Epithelial cell of esophagus (primary cell): ENCODE measurements at places on chromosomes 7 and 10.

DNA sequence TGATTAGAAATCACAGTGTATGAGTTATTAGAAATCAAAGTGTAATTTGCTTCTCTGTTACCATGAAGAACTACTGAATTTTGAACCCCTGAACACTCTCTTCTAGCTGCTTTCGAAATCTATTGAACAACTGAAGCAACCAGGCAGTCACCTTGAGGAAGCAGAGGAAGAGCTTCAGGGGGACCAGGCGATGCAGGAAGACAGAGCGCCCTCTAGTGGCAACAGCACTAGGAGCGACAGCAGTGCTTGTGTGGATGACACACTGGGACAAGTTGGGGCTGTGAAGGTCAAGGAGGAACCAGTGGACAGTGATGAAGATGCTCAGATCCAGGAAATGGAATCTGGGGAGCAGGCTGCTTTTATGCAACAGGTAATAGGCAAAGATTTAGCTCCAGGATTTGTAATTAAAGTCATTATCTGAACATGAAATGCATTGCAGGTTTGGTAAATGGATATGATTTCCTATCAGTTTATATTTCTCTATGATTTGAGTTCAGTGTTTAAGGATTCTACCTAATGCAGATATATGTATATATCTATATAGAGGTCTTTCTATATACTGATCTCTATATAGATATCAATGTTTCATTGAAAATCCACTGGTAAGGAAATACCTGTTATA lies 170.7 kb downstream of the HDAC9 start:
- DNase-seq: peak; percentile 83

- DNase-seq: no peak
These were observed 524.8 kb upstream of the TPK1 start for GRCh38 chr7:145360511-145361100.

DNA sequence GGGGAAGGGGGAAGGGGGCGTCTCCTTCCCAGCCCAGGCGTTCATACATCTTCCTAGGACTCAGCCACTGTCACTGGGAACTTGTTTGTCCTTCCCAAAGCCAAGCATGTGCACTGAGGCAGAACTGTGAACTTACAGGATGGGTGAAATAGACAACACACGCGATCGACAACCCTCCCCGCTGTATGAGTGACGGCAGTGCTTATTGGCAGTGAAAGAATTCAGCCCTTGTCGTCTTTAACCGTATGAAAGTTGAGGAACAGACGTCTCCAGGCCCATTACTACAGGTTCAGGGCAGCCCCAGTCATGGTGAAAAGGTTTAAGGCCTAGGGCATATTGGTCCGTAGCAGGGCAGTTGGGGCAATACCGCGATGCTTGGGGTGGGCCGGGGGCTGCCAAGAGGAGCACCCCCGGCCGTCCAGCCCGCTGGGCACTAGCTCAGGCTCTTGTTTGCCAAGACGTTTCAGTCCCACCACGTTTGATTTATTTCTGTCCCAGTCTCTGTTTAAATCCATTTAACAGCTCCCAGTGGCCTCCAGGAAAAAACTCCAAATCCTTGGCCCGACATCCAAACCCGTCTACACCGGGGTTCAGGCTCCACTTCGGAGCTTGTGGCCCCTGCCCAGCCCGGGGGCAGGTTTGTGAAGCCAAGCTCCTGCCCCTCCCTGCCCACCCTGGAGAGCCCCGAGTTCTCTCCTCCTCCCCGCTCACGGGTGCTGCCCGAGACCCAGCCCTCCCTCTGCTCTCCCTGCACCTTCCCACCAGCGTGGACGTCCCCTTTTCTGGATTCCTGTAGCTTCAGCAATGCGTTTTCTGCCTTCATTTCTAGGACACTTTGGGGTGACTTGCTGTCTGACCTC lies 159.8 kb downstream of the DNAJB6 start:
- no peak for DNase-seq

DNA sequence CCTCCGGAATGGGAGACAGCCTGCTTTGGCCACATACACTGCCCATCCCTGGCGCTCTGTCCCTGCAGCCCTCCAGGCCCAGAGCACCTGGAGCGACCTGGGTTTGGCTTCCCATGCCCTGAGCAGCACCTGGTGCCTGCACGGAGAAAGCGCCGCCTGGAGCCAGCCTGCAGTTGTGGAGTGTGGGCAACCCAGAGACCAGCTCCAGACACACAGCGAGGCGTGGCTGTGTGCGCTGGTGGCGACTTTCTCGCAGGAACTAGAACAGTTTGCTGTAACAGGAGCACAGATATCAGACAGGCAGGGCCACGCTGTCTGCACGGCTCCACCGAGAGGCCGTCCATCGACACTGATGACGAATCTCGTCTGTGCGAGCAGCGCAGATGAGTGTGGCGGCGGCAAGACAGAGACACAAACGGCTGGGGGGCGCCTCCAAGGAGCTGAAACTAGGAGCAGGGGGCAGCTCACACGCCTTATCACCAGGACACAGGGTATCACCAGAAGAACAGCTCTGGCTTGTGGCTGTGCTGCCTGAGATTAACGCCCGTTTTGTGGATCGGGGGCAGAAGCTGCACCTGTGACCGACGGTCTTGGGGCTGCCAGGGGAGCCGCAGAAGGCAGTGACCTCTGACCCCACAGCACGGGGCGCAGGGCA lies 275.3 kb downstream of the DNAJB6 start:
- no peak for DNase-seq

DNA sequence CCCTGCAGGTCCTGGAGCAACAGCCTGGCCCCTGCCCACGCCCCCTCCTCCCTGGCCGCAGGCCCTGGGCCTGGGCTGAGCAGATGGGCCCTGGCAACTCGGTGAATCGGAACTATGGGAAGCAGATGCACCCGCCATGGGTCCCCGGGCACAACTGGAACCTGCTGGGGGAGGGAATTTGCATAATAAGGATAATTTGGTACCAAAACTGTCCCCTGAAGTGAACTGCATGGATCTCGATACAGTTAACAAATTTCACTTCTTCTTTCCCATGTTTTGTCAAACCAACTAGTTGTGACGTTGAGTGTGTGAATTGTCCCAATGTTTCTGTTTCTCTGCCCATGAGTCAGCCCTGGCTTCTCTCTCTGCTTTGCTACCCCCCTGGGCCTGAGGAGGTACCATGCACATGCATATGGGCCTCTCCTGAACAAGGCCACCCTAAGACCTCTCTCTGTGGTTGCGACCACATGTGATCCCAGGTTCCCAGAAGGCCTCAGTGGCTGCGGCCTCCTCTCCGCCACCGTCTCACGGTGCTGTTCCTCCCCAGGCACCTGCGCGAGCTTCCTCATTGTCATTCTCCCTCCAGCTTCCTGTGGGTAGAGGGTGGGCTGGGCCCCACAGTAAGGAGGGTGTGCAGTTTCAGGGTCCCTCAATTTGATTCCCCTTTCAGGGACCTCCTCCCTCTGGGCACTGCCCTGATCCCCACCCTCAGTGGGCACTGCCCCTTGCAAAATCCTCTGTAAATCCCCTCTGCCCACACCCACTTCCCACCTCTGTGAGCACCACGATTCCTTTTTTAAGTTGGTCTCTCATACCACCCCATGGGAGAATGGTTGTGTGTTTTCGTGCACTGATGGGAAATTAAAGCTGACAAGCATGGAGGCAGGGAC lies 40.0 kb downstream of the FIGNL1 start:
- DNase-seq: no peak

DNA sequence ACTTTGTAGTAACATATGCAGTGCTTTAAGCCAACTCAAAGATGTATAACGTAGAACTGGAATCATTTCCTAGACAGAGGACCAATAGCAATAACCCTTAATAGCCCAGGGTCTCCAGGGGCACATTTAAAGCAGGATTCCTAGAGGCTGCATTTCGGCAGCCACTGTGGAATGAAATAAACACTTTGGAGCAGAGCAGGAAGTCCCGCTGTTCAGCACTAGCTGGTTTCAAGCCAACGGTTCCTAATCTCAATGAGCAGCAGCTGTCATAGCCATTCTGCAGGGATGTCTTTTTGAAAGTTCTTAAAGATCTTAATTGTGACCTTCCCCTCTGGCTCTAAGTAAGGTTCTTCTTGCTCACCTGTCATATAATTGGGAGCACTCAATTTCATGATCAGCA lies 18.4 kb upstream of the MACROH2A2 start:
- DNase-seq: no peak

GRCh38 chr7:27174874-27175625 lies 930 bp upstream of the HOXA10 start:
- DNase-seq: no peak

DNA sequence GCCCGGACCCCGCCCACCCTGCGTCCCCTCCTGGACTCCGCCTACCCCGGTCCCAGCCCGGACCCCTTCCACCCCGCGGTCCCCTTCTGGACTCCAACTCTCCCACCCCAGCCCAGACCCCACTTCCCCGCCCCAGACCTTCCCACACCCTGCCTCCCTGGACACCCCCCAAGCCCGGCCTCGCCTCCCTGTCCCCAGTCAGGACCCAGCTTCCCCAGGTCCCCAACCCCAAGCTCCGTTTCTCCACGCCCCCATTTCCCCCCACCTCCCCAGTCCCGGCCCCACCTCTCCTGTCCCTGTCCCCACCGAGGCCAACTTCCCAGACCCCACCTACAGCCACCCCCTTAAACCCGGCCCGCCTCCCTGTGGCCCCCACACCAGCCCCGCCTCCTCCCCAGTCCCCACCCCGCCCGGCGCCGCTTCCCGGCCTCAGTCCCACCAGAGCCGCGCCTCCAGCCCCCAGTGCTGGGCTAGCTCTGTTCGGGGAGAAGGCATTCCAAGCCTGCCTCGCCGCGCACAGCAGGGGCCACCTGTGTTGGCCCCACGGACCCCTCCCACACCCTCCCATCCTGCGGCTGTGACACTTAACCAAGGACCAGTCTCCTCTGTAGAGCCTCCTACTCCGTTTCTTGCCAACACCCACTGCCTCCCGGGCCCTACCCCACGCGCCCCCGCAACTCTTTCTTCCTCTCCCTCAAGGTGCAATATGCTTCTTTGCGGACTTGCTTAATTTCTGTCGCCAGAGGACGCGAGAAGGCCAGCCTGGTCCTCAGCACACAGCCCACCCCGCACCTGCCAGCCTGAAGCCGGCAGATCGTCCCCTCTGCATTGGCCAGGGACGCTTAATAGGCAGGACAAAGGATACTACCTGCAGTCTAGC lies 736 bp upstream of the ITIH5 start:
- DNase-seq: no peak

DNA sequence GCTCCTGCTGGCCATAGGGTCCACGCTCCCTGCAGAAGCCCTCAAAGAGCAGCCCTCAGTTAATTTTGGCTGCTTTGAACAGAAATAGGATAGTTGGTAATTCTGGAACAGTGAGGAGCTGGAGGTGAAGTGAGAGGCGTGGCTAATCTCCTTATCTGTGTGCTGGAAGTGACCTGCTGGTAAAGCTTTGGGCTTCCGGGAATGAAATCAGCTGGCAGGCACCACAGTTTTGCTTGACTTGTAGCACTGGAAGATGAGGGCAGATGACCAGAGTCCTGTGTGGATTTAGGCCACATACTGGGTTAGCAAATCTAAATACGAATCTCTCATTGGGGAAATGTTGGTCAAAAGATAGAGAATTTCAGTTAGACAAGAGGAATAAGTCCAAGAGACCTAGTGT lies 10.2 kb downstream of the ATP6V0E2 start:
- no peak for DNase-seq

DNA sequence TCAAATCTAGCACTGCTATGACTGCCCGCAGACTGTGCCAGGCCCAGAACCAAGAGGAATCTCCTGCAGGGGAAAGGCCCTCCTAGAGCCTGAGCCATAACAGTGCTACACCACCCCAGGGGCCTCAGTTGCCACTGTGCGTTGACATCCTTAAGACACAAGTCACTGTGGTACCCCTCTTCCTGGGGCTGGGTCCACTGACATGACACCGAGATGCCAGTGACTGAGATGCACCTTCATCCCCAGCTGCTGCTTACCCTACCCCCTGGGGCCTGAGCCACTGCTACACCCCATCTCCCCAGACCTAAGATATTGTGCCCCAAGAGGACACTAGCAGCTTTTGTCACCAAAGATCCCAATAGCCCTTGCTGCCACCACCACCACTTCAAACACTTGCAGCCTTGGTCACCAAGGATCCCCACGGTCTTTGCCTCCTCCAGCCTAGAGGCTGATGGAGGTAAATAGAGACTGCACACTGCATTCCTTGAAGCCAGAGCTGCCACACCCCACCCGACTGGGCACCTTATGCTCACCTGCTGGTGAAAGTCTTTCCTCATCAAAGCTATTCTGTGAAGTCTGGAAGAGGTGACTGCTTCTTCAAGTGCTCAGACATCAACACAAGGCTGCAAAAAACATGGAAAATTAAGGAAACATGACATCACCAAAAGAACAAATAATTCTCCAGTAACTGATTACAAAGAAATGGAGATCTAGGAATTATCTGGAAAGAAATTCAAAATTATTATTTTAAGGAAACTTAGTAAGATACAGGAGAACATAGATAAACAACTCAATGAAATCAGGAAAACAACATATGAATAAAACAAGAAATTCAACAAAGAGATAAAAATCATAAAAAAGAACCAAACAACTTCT lies 40.4 kb upstream of the SHH start:
- DNase-seq: no peak

DNA sequence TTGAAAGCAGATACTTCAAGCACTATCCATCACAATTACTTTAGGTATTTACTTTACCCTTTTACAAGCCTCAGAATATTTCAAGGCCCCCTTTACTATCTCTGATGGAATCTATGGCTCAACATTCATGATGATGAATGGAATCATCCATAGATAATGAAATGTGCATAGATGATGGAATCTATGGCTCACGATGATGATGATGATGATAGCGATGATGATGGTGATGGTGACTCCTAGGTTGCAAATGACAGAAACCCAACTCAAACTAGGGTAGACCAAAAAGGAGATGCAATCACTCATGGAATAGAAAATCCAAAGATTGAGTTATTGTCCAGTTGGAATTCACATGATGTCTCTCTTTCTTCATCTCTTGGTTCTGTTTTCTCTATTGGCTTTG lies 55.7 kb downstream of the NEBL start:
- DNase-seq: no peak

- no peak for DNase-seq
These were observed 39.1 kb downstream of the PODXL start for GRCh38 chr7:131517218-131517923.

GRCh38 chr10:104109908-104110662 lies 11.9 kb upstream of the SFR1 start:
- DNase-seq: peak; percentile 93

- no peak for DNase-seq
These were observed 208.4 kb downstream of the FANK1 start for GRCh38 chr10:126104767-126105166.

GRCh38 chr7:90412458-90413184 lies 9.4 kb downstream of the CLDN12 start:
- peak; percentile 41 for DNase-seq

- peak; percentile 86 for DNase-seq
These were observed 2.0 kb upstream of the ANLN start for GRCh38 chr7:36387435-36388231.

GRCh38 chr10:99779335-99779734 lies 3.1 kb upstream of the ABCC2 start:
- DNase-seq: peak; percentile 52
